Adipocyte (in vitro differentiated cells): ENCODE measurements at places on chromosomes 5 and 9.

- no peak for DNase-seq
Measured at GRCh38 chr5:158200619-158201018, 341.7 kb upstream of the CLINT1 start.

- DNase-seq = no peak
Measured at GRCh38 chr5:92092239-92092638, 709.1 kb upstream of the ARRDC3 start.

GRCh38 chr5:132104556-132104955 is 31.0 kb downstream of the CSF2 start:
- peak; percentile 17 for DNase-seq

DNA sequence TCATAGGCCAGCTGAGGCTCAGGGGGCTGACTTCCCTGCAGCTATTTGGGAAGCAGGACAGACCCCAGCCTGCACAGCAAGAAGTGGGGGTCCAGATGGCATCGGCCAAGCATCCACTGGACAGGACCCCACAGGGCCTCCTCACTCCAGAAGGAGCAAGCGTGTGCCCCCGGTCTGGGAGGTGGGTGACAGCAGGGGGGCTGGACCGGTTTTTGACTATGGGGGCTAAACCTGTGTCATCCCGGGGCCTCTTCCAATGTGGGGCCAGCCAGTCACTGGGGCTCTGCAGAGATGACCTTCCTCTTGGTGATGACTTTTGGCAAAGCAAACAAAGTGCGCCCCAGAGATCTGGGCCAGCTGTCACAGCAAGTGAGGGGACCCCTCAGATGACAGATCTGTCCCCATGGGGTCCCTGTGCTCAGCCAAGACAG is 163.9 kb downstream of the OLFM1 start:
- no peak for DNase-seq

GRCh38 chr5:133324926-133325325 is 273.1 kb downstream of the HSPA4 start:
- no peak for DNase-seq

DNA sequence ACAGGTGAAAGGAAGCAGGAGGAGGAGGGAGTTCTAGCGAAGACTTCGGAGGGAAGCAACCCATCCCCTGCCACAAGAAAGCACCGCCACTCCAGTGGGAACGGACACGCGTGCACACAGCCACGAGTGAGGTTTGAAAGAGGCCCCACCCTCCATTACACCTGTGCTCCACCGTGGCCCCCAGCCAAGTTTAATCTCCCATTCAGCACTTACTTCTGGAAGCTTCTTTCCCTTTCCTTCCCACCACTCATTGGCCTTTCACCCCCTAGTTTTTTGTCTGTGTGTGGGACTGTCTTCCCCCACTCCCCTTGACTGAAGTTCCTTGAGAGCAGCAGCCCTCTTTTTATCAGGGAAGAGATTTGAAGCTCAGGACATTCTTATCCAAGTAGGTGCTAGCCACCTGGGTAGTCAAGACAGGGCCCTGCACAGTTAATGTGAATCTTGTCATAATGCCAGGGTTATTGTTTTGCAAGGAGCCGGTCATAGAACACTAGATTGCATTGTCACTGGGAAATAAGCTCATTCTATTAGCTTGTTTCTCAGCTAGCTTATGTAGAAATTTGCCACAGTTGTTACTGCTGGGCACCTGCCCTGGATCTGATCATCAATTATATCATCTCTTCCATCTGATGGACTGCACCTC is 256.0 kb downstream of the DOCK8 start:
- DNase-seq = no peak

DNA sequence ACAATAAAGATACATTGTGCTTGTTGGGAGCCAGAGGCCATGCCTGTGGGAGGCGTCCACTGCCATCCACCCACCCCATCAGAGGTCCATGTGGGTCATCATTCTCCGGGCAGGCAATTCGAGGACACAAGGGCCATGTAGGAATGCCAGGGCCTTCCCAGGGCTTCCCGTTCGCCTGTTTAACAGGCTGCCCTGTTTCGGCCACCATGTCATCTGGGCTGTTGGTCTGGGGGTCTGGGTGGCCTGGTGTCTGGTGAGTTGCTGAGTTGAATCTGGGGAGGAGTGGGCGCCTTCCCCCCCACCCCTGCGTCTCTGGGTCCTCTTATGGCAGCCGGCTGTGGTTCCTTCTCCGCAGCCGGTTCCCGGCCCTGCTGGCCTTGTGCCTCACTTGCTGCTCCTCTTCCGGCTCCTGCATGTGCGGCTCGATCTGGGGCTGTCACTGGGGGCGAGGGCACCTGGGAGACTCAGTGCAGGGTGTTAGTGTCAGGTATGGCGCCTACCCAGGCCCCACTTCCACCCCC is 117.4 kb downstream of the WNK2 start:
- no peak for DNase-seq

DNA sequence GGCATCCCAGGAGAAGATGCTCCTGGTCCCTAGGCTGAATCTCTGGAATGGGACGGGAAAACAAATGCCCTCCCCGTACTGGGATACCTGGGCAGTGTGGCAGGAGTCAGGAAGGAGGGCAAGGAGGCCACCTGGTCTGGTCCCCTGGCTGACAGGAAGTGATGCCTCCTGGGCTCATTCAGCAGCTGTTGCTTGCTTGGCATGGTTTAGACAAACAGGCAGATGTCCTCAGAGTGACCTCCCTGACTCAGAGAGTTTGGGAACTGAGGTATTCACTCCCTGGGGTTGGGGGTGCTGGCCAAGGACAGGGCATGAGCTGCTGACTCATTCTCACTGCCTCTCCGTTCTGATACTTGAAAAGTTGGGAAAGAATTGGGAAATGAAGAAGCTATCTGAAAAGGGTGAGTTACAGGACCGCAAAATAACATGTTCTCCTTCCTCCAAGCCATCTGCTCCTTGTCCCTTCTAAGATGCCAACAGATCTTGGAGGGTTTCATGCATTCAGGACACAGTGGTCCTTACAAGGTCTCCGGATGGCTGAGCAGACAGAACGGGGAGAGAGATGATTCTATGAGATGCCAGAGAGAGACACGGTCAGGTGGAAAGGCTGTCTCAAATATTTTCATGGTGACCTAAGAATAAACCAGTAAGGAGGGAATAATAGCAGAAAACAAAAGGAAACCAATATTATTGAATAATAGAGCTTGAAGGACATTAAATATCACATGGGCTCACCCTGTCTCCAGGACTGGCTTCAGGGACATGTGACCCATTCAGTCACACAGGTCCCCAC is 534.5 kb downstream of the BNC2 start:
- DNase-seq = peak; percentile 98

- DNase-seq = peak; percentile 76
Measured at GRCh38 chr5:128436749-128437188, 101.3 kb downstream of the FBN2 start.

GRCh38 chr5:149156435-149157083 is 15.3 kb downstream of the ABLIM3 start:
- no peak for DNase-seq

- DNase-seq = peak; percentile 32
Measured at GRCh38 chr5:35487233-35488025, 130.2 kb upstream of the SPEF2 start.

DNA sequence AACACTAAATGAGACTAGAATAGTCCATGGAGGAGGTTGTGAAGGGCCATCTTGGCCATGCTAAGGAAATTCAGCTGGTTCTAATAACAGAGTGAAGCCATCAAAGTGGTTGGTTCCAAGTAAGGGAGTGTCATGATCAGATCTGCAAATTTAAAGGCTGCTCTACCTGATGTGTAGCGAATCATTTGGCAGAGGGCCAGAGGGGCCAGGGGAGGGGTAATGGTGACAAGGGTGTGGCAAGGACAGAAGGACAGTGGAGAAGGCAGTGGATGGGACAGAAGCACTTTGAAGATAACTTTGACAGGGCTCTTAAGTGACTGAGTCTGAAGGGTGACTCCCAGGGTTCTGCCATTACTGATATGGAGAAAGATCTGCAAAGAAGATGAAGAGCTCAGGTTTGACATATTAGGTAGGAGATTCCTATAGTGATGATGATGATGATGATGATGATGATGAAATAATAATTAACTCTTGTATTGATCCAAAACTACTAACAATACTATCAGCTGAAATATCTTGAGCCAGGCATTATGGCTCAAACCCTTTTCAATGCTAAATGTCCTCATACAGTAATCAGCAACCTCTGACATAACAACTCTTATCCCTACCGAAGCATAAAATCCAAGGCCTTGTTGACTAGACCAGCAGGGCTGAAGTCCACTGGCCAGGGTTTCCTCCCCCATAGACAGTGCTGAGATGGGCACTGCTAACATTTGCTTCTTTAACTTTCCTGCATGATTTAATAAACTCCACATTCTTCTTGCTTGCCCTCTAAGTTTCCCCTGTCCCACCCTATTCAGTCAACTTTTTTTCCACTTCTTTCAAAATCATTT is 20.0 kb downstream of the KIAA1191 start:
- DNase-seq = no peak

GRCh38 chr5:168899673-168900072 is 320.5 kb upstream of the PANK3 start:
- DNase-seq = no peak

DNA sequence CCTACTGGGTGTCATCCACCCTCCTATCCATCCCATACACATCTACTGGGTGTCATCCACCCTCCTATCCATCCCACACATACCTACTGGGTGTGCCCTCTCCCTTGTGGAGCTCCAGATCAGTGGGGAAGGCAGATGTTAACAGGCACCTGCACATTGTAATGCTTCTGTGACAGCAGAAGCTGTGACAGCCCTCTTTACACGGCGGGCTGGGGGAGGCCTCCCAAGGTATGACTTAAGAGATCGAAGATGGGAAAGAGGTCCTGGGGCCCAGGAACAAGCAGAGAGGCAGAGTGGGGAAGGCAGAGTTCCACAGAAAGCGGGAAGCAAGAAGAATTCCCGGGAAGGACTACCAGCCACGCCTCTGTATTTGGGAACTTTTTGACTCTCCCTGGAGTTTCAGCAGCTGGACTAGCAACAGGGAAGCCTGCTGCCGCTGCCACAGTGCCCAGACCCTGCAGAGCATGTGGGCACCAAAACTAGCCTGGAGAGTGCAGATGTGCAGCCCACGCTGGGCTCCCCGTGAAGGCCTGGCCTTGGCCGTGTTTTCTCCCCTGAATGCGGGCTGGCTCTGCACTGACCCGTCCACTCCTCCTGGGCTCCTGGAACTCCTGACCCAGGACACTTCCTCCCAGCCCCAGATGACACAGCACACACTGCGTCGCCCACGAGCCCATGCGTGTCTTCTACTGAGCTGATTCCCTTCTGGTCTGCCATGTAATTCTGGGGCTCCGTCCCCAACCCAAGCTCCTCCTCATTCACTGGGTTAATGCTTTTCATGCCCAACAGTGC is 9.3 kb downstream of the TOR1A start:
- DNase-seq = no peak

DNA sequence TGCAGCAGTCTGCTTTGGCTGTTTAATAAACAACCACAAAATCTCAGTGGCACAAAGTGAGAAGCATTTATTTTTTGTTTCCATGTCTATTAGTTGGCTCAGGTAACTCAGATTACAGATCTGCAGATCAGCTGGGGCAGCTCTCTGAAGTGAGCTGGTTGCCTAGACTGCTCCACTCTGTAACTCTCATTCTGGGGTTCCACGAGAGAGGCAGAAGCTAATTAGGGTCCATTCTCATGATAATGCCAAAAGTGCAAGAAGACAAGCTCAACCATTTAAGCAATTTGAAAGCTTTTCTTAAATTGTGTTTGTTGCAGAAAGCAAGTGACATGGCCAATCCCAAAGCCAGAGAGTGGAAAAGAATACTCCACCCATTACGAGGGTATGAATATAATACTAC is 13.2 kb downstream of the MEIKIN start:
- no peak for DNase-seq

- peak; percentile 28 for DNase-seq
Measured at GRCh38 chr5:128202320-128202719, 118.8 kb downstream of the SLC12A2 start.

DNA sequence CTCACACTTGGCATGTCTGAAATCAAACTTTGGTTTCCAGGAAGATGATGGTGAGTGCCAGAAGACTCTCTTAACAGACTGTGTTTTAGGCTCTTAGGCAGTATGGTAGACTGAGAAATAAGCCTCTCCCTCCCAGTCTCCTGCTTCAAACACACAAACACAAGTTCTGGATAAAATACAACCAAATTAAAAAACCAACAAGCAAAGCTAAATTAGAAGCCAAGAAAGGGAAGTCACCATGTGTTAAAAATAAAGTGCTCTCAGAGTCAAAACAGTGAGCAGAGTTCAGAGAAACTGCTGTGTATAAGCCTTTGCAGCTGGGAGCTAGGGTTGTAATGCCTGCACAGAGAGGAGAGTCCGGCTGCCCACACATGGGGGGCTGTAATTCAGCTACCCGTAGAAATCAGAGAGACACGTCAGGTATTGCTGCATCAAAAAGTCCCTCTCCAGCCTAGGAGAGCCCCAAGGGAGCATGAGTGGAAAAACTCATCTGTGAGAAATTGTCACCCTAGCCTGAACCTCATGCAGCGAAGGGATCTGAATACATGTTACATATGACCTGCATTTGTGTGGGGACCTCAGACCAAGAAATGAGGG is 62.6 kb downstream of the ANGPTL2 start:
- no peak for DNase-seq

- peak; percentile 4 for DNase-seq
Measured at GRCh38 chr5:121239951-121240350, 611.7 kb upstream of the FTMT start.

DNA sequence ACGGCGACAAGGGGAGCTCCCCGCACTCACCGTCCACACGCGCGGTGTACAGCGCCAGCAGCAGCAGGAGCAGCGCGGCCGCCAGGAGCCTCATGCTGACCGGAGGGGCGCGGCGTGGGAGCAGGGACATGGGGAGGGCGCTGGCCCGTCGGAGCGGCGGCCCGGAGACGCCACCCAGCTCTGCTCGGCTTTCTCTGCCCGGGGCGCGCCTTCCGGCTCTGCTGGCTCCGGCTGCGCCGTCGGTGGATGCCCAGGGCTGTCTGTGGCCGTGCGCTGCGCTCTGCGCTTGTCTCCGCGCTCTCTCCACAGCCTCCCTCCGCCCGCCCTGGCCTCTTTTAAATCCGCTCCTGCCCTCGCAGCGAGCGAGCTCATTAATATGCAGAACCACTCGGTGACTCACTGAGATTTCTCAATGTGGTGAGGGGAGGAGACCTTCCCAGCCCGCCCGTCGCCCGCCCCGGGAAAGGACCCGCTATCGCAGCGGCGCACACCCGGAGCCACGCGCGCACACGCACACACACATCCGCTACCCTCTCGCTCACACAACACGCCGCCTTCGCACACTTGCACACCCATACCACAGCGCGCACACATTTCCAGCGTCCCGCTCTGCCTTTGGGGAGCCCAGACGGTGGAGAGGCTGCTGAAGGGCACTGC is at the start of gene CXCL14:
TSS of gene CXCL14 (minus strand) at position 307 of the 657 bp plus-strand sequence. CDS start at position 94, 213 bp downstream.
- DNase-seq = peak; percentile 80

- no peak for DNase-seq
Measured at GRCh38 chr5:164350236-164350635, 844.8 kb downstream of the MAT2B start.

GRCh38 chr5:66744040-66744439 is 147.8 kb downstream of the MAST4 start:
- DNase-seq = no peak
